Stimulated activated CD8-positive, alpha-beta memory T cell treated with anti-CD3 and anti-CD28 coated beads, Interleukin-4, amount 100 ng/mL, for 48 hours (primary cell): ENCODE measurements at places on chromosomes 6 and 20.

DNA sequence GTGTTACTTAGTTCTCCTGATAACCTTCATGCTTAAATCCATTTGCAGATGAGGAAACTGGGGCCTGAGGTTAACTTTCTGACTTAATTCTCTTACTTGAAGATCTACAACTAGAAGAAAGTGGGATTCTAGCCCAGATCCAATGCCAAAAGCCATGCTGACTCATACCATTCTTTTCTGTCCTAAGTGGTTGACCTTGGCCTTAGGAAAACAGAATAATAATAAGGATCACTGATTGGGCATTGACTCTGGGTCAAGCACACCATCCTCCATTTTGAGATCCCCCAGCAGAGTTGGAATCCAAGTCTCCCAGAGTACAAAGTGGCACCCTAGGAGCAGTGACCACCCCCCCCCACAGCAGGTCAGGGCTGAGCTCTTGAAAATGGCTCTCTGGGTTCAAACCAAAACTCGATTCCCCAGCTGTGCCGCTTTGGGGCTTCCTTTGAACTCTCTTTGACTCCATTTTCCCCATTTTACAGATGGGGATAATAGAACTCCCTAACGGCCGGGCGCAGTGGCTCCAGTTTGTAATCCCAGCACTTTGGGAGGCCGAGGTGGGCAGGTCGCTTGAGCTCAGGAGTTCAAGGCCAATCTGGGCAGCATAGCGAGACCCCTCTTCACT lies 12.8 kb upstream of the ZNF217 start:
- DNase-seq, result no peak

- no peak for DNase-seq
Measured at GRCh38 chr6:109315341-109316110, 66.7 kb downstream of the CD164 start.

DNA sequence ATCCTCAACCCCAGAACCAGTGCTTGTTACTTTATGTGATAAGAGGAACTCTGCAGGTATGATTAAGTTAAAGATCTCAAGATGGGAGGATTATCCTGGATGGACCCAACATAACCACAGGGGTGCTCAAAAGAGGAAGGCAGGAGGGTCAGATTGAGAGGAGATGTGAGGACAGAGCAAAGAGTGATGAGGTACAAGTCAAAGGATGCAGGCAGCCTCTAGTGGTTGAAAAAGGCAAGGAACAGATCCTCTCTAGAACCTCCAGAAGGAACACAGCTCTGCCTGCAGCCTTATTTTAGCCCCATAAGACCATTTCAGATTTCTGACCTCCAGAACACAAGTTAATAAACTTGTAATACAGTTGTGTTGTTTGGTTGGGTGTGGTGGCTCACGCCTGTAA lies 41.2 kb downstream of the PDSS2 start:
- DNase-seq, result no peak

DNA sequence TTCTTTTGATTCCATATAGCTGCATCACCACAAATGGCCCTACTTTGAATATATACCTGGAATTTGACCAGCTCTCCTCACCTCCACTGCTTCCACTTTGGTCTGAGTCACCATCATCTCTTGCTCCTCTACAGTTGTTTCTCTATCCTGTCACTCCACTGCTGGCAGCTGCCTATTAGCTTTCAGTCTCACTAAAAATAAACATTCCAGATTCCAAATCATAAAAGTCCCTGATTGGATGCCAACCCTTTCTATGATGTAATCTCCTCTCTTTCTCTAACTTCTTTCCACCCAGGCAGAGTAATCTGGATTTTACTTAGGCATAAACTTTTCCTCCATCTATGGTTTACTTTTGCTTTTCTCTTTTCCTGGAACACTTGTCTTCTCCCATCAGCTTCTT lies 49.1 kb downstream of the RFPL4B start:
- DNase-seq, result no peak

DNA sequence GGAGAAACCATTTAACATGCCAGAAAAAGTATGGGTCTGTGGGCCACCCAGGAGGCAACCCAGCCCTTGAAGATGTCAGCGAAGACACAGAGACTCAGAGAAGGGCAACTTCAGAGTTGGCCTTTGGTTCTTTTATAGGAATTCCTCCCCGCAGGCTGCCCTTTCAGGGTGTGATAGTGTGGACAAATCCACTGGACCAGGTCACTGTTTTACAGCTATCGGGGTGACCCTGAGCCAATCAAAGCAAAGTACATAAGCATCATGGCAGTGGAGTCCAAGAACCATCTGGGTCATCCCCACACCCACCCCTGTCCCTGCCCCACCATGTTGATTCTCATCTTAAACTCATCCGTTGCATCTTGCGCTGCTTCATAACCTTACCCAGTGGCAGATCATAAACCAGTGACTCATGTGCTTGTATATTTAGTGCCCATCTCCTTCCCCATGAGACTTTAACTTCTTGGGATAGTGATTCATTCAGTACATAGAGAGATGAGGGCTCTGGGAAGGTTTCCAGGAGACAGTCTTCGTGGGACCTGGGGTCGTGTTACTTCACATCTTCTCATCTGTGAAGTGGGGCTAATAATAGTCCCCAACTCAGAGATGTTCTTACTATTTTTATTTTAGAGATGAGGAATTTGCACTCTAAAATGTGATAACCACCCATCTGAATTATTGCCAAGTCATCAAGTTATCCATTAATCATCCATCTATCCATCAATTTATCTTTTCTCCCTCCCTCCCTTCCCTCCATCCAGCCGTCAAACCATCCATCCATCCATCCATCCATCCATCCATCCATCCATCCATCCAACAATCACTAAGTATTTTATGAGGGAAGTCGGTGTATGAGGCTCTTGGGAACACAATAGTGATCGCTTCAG lies 51.0 kb downstream of the EDN3 start:
- no peak for DNase-seq

DNA sequence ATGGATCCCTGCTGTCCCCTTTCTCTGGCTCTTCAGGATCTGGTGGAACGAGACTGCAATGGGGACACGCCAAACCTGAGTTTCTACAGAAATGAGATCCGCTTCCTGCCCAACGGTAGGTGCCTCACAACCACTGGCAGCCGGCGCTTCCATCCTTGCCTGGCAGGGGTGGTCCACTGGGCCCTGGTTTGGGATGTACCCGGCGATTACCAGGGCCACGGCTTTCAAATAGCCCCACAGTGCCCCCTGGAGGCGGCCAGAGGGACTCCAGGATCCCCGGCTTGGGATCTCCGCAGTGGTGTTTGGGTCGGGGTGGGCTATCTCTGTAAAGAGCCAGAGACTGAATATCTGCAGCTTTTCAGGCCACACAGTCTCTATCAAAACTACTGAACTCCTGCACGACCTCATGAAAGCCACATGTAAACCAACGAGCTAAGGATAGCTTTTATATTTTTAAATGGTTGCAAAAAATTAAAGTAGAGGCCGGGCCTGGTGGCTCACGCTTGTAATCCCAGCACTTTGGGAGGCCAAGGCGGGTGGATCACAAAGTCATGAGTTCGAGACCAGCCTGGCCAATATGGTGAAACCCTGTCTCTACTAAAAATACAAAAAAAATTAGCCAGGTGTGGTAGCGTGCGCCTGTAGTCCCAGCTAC lies 3.7 kb downstream of the OGFR start:
- DNase-seq, result peak; percentile 87

- DNase-seq, result no peak
Measured at GRCh38 chr20:48411919-48412522, 415.8 kb downstream of the PREX1 start.

DNA sequence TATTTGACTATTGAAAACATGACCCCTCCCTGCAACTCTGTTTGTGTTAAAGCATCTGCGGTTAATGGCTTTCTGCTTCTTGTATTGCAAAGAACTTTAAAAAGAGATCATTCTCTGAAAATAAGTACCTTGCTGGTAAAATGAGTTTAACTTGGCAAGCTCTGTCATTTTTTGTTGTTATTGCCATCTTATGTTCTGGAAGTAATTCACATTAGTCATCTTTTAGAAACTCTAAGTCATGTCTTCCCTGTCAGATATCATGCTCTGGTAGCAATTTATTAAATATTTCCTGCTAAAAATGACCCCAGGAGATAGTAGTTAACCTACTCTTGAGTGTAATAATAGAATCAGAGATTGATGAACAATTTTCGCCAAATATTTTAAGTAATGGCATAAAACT lies 890.6 kb downstream of the KIF16B start:
- no peak for DNase-seq

DNA sequence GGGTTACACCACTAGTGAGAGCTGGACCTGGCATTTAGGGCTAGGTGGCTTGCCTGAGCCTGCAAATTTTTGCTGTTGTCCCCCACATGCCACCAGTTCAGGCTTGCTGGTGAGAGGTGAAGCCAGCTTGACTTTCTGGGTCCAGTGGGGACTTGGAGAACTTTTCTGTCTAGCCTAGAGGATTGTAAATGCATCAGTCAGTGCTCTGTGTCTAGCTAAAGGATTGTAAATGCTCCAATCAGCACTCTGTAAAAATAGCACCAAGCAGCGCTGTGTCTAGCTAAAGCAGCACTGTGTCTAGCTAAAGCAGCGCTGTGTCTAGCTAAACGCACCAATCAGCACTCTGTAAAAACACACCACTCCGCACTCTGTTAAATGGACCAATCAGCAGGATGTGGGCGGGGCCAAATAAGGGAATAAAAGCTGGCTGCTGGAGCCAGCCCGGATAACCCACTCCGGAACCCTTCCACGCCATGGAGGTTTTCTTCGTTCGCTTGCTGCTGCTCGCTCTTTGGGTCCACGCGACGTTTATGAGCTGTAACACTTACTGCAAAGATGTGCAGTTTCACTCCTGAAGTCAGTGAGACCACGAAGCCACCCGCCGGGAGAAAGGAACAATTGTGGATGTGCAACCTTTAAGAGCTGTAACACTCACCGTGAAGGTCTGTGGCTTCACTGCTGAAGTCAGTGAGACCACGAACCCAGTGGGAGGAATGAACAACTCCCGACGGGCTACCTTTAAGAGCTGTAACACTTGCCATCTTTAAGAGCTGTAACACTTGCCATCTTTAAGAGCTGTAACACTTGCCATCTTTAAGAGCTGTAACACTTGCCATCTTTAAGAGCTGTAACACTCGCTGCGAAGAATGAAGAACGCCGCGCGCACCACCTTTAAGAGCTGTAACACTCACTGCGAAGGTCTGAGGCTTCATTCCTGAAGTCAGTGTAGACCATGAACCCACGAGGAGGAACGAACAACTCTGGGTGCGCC lies 27.3 kb downstream of the GMPR start:
- no peak for DNase-seq

- DNase-seq, result no peak
Measured at GRCh38 chr20:42100137-42100704, 482.0 kb upstream of the CHD6 start.

- no peak for DNase-seq
Measured at GRCh38 chr6:134593887-134594286, 276.0 kb upstream of the SGK1 start.

GRCh38 chr20:61053889-61054288 lies 198.2 kb upstream of the CDH4 start:
- DNase-seq, result no peak

- no peak for DNase-seq
Measured at GRCh38 chr20:43017241-43018030, 172.3 kb downstream of the PTPRT start.

- DNase-seq, result peak; percentile 58
Measured at GRCh38 chr6:788058-788457, 95.1 kb upstream of the EXOC2 start.

GRCh38 chr6:5679270-5679669 lies 327.5 kb downstream of the NRN1 start:
- DNase-seq, result no peak

DNA sequence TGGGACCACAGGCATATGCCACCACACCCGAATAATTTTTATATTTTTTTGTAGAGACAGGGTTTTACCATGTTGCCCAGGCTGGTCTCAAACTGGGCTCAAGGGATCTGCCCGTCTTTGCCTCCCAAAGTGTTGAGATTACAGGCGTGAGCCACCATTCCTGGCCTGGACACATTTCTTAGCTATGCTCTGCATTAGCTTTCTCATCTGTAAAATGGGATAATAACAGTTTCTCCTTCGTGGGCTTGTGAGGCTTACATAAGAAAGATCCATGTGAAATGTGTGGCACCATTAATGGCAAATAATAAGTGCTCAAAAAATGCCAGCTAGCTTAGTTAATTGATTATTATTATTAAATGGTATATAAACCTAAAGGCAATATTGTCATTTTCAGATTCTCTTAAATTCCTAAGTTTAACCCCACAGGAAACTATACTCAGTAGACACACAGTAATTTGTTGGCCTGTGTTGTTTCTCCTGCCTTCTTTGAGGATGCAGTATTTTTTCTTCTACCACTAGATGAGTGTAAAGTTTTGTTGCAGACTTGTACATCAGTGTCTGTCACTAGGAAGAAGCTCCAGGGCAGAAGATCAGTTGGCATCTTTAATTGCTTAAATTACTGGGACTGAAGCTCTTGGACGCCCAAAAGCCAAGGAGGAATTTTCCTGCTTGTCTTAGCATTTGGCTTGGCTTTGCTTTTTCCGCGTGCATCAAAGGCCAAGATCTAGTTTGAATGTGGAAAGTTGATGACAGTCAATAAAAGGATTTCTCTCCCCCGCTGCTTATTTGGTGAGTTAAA lies 162.3 kb upstream of the ZNF217 start:
- DNase-seq, result no peak

DNA sequence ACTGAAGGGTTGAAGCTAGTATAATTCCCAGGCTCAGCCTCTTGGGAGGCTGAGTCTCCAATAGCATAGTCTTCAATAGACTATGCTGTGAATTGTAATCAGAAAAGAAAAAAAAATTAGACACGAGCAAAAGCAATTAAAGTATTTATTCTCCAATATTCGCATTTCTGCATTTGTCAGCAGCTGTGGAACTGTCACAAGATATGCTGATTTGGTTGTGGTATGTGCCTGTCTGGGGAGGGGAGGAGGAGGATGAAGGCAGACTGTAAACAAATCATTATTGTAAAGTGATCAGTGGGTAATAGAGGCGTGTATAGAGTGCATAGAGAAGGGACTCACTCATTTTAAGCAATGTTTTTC lies 10.1 kb upstream of the BICRAL start:
- DNase-seq, result no peak

- no peak for DNase-seq
Measured at GRCh38 chr20:63129991-63130657, 85.8 kb downstream of the YTHDF1 start.

DNA sequence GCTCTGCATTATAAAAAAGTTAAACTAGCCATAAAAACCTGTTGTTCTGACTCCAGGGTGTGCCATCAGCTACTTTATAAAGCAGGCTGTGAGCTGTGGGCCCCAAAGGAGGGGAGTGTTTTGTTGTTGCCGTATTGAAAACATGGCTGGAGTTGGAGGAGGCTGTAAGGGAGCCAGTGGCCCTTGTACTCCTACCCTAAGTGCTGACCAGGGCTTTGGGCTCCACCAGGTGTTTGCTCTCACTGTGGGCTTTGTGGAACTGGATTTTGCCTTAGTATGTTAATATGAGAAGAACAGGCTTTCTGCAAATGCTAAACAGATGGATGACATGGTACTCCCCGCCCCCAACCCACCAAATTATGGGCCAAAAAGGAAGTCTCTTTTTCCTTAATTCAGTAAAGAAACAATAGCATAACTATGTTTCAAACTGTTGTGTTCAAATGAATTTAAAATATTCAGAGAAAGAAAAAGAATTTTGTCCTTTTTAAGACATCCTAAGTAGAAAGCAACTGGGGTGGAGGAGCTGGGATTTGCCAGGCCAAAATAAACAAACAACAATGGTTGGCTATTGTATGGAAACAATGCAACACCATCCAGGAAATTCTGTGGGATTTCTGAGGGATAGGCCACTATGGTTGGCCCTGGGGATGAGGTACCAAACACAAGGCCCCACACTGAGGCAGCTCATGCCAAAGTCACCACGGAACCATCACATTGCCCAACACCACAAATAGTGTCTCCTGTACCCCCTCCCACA lies 63.3 kb downstream of the PLCG1 start:
- DNase-seq, result no peak
